ENCODE measurements at places on chromosomes 16 and 17.

DNA sequence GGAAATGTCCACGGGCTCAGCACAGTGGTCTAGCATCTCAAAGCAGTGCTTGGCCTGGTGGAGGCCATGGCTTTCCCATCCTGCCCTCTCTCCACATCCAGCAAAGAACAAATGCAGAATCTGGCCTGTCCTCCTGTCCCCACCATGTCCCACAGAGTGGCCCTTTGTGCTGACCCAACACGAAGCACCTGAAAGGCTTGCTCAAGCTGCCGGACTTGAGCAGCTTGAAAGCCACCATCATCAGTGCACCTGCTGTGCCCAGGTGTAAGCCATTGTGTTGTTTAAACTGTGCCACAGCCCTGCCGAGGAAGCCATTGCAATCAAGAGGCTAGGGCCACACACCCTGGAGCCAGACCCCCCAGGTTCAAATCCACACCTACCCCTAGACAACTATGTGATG lies 115.5 kb downstream of the SOCS1 start:
- DNase-seq, result no peak

- no peak for DNase-seq
These were observed 8.5 kb upstream of the SOCS3 start for GRCh38 chr17:78368348-78368747.

GRCh38 chr17:58341861-58342475 lies 10.0 kb downstream of the SUPT4H1 start:
- DNase-seq, result no peak

- peak; percentile 87 for DNase-seq
These were observed 1.7 kb upstream of the GPRC5B start for GRCh38 chr16:19886073-19886941.

DNA sequence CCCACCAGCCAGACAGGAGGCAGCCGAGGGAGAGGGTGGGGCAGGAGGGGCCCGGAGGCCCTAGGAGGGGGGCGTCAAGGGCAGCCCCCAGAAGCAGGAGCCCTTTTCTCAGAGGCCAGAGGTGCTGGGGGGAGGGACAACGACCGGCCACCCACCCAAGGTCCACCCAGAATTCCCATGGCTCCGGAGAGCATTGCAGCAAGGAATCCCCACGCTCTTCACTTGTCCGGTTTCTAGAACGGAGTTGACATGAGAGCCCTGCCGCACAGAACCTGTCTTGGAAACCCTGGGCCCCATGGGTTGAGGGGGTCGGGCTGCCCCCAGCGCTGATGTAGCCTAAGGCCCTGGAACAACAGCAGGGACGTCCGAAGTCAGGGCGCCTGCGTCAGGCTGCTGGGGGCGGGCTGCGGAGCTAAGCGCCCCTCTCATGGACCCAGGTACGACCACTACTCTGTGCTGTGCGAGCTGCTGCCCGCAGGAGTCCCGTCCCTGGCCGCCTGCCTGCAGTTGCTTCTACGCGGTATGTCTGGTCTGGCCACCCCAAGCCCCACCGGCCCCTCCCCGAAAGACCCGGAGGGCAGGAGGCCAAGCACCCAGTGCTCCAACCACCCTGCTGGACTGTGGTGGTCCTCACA lies 11.2 kb downstream of the CYBC1 start:
- no peak for DNase-seq

- no peak for DNase-seq
These were observed 389.1 kb upstream of the DYNLRB2 start for GRCh38 chr16:80151722-80152111.

Measured in midbrain (tissue), 1 donor.